Naive thymus-derived CD8-positive, alpha-beta T cell (primary cell): ENCODE measurements at places on chromosomes 7 and 10. TPM values are rescaled to one million over a fixed set of nuclear protein-coding genes. Genes with fewer than 3 reads are reported as not detected.

The ZNF212 gene
- total RNA-seq = 19.2 TPM

DNA sequence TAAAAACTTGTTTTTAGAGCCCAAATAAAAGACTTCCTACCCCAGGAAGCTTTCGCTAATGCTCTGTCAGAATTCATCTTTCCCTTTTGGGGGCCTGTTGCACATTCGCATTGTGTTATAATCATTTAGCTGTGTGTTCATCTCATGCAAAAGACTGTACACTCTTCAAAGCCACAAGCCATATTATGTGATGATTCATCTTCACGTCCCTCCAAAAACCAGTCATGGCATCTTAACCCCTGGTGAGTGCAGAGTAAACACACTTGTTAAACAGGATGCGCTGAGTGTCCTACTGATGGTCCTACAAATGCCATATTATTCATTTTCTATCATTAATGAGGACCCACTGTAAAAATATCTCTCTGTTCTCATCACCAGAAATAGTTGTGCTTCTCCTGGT lies 235.4 kb downstream of the KIAA1217 start:
- DNase-seq = no peak

DNA sequence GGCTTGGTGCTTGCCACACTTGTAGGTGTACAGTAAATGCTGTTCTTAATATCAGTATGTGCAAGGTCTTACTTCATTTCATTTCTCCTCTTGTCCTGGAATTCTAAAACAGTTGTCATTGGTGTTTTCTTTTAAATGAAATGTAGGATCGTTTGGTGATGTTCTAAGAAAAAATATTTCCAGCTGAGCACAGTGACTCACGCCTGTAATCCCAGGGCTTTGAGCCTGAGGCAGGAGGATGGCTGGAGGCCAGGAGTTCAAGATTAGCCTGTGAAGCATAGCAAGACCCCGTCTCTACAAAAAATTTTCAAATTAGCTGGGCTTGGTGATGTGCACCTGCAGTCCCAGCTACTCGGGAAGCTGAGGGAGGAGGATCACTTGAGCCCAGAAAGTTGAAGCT lies 32.6 kb upstream of the ELN start:
- DNase-seq = no peak

The NUTM2D gene
- total RNA-seq = 6.6 TPM

The ARID5B gene
- total RNA-seq = 12.4 TPM

- DNase-seq = no peak
Measured at GRCh38 chr7:2190531-2190930, 42.2 kb downstream of the MAD1L1 start.

GRCh38 chr7:47953822-47954221 lies 5.6 kb upstream of the PKD1L1 start:
- no peak for DNase-seq
